GM04503 (cell line): ENCODE measurements at places on chromosomes 1 and 21.

DNA sequence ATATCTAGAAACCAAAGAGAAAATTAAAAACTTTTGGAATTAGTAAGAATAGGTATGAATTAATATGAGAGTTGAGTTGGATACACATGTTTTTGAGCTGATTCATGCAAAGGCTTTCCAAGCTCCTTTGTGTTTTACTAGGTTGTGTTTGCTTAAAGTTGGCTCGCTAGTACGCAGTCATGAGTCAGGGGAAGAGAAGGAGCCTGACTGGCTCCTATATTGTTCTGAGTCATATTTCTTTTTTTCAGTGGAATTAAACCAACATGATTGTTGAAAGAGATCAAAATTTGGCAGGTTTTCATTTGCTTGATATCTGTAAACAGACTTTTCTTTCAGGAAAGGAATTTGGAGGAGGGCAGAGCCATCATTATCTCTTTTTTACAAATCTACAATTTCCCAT lies 66.7 kb downstream of the MAGI3 start:
- DNase-seq = peak; percentile 86

DNA sequence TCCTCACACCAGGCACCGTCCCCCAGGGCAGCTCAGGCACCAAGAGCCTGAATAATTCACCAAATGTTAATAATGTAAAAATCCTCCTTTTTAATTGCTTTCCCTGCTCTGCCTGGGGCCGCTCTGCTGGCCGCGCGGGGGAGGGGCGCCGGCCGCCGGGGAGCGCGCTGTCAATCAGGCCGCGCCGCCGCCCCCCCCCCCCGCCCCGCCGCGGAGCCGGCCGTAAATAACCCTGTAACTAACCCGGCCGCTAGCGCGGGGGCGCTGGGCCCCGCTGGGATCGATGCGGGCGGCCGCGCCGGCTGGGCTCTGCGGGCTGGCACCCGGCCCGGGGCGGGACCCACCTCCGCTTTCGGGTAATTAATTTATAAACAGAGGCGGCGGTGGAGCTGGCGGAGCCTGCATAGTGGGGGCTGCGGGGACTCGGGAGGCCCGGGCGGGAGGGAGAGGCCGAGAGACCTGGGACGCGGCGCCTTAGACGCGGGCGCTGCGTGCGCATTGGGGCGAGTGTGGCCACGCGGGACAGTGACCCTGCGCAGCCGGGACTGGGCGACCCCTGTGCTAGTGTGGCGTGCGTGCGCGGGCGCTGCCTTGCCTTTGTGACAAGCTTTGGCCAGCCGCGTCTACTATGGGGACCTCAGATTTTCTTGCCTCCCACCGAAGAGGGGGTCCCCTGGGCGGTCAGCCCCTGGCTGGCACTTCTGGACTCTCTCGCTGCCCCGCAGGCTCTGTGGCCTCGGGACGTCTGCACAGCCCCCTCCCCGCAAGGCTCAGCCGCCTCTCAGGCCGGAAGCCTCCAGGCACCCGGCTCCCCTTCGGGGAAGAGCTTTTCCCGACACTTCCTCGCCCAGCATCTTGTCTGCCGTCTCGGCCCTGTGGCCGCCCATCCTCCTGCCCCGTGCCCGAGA lies 16.6 kb downstream of the SAMD11 start:
- no peak for DNase-seq

GRCh38 chr1:208988811-208989222 lies 594.7 kb upstream of the CAMK1G start:
- DNase-seq = peak; percentile 27

DNA sequence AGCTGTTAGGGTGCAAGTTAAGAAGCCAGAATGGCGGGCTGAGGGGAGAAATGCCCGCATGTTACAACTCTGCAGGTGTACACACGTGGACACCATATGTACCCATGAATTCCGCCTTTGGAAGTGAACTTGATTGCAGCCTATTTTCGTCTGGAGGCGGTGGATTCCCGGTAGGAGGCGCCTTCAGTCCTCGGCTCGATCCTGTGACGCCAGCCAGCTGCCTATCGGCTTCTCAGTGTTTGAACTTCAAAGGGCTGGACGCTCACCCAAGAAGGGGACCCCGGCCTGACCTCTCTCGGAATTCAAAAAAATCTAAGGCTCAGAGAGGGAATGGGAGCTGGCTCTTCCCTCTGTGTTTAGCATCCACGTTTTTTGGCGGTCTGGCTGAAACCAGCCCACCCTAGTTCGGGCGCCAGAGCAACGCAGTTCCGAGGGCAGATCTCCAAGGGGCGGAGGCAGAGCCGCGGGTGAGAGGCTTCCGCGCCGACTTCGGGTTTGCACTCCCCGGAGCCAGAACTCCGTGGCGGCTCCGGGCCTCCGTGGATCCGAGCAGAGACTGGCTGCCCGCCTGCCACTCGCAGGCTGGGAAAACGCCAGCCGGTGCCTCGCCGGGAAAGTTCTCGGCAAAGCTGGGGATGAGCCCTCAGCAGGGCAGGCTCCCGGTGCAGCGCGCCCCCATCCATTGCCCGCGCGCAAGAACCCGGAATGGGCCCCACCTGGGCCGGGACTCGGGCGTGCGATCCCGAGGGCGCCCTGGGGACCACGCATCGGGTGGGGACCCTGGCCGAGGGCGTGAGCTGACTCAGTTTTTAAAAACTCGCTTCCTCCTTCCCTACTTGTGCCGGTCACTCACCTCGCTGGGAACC lies 996 bp upstream of the TMEM51 start:
- DNase-seq = no peak

DNA sequence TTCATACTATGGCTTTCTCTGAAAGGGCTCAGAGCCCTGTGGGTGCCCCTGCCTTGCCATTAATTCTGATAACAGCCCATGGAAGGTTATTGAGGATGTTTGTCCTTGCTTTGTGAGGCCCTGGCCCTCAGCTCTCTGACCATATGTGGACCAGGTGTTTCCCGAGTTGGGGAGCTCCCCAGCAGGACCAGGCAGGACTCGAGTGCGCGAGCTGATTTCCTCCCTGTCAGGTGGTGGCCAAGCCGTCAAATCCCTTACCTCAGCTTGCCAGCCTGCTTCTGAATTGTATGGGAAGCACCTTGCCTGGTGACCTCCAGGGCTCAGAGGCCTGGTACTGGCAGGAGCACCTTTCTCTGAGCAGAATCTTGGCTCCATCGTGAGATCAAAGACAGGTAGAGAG lies 17.9 kb upstream of the SDE2 start:
- DNase-seq = no peak

DNA sequence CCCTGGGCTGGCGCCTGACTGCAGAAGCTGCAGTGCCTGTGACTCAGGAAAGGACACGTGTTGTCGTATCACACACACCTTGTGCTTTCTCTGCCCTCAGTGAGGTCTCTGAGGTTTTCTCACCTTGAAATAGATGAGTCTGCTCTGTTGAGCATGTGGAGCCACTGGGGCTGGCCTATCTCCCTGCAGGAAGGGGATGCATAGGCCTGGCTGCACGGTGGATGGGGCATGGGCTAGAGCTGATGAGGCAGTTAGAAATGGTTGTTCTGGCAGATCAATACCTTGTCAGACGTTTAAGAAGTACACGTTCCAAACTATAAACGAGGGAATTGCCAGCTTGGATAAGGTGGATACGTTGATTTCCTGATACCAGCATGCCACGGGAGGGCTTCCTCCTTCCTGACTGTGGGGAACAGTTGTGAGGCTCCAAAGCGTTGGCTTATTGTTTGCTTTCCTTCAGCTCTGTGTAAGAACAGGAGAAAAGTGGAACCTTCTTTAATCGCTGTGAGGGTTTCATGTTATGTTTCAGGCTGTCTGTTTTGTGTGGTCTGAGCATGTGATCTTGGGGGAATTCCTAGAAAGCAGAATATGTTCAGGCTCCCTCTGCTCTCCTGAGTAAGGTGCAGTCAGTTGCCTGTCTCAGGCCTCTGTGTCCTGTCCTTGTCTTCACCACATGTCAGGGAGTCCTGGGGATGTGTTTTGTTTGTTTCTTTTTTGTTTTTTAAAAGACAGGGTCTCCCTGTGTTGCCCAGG lies 44.8 kb downstream of the PCNT start:
- DNase-seq = no peak

DNA sequence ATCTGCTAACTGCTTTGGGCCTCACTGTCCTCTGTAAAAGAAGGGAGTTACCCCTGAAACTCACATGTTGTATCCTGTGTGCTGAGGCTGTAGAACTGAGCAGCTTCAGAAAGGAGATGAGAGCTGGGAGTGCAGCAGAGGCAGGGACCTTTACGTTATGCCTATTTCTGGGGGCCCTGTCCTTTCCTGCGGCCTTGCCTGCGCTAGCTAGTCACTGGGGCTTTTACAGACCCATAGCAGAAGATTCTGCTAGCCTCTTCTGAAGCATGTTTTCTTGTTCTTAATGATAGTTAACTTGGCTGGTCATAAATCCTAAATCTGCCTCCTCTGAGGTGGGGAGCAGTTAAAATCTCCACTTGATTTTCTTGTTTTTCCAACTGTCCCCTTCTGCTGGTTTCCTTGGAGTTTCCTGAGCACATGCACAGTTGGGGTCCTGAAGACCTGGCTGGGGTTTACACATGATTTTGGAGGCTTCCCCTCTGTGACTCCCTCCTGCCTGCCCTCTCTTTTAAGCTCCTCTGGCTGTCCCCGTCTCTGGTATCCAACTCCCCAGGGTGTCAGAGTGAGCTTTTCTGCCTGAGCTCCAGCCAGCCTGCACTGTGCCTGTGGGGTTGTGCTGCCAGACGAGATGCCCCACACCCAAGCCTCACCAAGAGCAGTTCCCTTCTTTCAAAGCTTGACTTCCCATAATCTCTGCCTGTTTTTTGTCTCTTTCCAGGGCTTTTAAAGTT lies 76.6 kb downstream of the NOS1AP start:
- DNase-seq = no peak

GRCh38 chr1:62826901-62827300 lies 43.0 kb downstream of the ATG4C start:
- DNase-seq = no peak

DNA sequence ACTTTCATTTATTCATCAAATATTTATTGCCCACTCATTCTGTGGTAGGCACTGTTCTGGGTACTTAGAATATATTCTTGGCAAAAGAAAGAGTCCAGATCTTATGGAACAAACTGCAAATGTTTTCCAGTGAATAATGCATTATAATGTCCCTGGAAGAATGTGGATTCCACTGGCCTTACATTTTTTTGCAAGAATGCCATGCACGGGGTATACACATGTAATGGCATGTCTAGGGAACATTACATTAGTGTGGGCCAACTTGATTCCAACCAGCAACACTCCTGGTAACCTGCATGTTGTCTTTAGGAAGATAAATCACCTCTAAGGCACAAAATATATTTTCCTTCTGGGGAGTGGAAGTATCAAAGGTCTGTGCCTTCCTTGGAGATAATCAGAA lies 33.0 kb upstream of the IFI44L start:
- no peak for DNase-seq

DNA sequence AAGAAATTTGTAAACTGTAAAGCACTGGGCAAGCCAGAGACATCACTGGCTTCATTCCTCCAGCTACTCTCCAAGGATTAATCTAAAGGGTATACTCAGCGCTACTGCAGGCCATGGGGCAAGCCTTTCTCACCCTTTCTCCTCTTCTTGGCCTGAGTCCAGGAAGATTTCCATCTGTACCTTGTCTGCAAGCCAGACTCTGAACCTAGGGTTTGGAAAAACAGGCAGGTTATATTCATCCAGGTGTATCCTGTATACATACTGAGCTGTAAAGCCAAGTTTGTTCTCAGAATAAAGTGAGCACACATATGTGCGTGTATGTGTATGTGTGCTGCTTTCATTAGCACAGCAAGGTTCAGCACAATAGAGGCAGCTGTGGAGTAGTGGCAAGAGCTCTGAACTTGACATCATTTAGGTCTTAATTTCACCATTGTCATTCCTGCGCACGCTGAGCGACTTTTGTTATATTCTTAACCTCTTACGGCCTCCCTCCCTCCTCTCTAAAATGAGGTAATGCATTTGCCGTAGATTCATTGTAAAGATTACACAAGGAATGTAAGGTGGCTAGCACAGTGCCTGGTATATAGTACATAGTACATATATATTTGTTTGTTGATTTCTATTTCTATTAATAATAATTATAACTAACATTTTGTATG lies 128.1 kb upstream of the JUN start:
- DNase-seq = no peak

DNA sequence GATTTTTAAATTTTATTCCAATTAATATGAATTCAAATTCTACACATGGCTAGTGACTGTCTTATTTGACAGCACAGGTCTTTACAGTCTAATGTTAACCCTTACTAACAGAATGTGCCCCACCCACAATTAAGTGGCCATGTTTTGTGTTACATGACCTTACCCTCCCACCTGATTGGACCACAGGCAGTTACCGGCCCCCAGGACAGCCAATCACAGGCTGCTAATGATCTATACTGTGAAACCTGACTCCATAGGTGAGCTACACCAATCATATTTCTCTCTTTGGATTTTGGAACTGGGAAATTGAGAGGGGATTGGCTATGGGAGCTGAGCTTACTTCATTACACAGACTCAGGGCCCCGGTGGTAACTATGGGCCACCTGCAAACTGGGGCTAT lies 27.5 kb downstream of the ZP4 start:
- DNase-seq = no peak

DNA sequence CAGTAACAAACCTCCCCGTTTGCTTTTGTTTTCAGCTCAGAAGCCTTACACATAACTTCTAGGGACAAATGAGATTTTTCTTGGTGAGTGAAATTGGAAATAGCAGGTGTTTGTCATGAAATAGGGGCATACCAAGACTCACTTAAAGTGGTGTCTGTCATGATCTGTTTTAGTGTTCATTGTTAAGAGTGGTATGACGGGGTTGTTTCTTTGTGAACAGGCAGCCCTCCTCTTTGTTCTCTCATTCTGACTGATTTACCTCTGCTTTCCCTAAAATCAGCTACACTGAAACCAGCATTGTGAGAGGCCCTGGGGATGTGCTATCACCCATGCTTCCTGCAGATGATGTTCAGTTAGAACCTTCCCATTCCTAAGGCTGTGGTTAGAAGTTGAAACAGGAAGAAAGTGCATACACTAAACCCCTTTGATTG lies 2.5 kb upstream of the ERO1B start:
- DNase-seq = no peak

DNA sequence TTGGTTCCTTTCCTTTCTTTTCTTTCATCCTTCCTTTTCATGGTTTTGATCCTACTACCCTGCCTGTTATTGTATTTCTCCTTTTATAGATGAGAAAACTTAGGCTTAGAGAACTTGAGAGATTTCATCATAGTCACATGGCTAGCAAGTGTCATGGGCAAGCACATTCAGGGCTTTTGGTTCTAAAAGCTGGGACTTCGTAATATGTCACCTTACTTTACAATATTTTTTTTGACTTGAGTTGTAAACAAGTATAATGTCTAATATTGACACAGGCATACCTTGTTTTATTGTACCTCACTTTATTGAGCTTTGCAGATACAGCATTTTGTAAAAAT lies 70.7 kb downstream of the MTR start:
- DNase-seq = no peak
